ENCODE measurements at places on chromosomes 4 and X.

DNA sequence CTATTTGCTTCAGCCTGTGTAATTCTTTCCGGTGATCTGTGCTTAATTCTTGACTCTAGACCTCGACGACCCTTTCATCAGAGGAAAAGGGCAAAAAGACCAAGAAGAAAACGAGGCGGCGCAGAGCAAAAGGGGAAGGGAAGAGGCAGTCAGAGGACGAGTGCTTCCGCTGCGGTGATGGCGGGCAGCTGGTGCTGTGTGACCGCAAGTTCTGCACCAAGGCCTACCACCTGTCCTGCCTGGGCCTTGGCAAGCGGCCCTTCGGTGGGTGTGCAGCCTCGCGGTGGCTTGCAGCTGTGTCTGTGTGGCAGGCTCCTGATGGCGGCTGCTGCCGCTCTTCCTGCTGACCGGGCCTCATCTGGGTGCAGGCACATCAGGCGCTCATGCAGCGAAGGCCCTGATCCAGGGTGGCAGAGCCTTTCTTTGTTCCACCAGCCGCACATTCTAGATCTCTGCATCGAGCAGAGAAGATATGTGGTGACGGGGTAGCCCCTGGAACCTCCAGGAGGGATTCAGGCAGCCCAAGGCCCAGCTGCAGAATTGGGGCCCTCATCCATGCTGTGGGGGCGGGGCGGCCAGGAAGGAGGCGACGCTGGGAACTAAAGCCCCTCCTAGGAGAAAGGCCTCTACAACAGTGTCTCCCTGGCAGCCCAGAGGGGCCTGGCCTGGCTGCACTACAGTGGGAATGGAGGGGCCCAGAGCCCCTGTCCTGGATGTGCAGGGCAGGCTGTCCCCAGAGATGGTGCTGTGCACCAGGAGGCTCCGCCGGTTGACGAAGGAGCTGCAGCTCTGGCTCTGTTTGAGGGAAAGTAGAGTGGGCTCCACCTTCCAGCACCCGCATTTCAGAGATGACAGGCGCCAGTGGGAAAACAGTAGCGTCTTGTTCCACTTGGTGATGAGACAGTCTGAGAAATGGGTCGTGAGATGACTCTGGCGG lies 32.1 kb downstream of the NELFA start:
- DNase-seq = no peak

GRCh38 chr4:156999175-156999517 lies 27.5 kb upstream of the PDGFC start:
- no peak for DNase-seq

- DNase-seq = no peak
Measured at GRCh38 chrX:149003863-149004660, 501.0 kb downstream of the IDS start.

GRCh38 chr4:151887031-151887815 lies 126.4 kb upstream of the GATB start:
- peak; percentile 18 for DNase-seq

DNA sequence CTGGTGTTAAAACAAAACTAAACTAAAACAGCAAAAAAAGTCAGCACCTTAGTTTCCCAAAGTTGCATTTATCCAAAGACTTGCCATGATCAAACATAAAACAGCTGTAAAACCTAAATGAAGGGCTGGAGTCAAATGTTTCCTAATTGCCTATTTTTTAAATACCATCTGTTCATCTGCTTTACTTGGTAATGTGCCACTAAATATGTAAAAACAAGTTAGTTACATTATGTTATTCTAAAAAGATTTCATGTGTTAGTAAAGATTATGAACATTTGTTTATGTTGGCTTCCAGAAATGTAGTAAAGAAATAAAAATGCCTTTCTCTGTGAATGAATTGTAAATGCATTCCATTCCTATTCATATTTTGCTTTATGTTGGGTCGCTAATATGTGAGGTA lies 977.8 kb downstream of the FSTL5 start:
- no peak for DNase-seq

DNA sequence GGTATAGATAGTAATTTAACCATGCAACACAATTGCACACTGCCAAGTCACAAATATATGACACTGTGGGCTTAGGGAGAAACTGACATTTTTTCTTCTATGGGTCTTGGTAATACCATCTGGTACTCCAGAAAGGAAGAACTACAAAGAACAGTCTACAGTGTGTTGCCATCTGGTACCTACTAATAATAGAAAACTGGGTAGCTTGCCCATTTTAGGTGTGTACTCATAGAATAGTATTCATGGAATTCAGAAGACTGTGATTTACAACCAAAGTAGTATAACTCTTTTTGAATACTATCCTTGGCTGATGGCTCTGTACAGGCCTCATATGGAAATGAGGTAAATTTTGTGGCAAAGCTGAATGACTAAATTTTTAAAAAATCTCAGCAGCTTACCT lies 132.6 kb upstream of the RPS6KA6 start:
- no peak for DNase-seq

- no peak for DNase-seq
Measured at GRCh38 chr4:23006756-23007155, 314.0 kb downstream of the GBA3 start.

GRCh38 chrX:123088331-123088730 lies 95.7 kb upstream of the GRIA3 start:
- no peak for DNase-seq

DNA sequence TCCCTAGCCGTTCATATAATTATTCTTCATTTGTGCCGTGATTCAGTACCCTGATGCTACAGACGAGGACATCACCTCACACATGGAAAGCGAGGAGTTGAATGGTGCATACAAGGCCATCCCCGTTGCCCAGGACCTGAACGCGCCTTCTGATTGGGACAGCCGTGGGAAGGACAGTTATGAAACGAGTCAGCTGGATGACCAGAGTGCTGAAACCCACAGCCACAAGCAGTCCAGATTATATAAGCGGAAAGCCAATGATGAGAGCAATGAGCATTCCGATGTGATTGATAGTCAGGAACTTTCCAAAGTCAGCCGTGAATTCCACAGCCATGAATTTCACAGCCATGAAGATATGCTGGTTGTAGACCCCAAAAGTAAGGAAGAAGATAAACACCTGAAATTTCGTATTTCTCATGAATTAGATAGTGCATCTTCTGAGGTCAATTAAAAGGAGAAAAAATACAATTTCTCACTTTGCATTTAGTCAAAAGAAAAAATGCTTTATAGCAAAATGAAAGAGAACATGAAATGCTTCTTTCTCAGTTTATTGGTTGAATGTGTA lies 7.0 kb downstream of the SPP1 start:
- DNase-seq = no peak

GRCh38 chr4:74423104-74423503 lies 21.8 kb upstream of the AREG start:
- DNase-seq = no peak

DNA sequence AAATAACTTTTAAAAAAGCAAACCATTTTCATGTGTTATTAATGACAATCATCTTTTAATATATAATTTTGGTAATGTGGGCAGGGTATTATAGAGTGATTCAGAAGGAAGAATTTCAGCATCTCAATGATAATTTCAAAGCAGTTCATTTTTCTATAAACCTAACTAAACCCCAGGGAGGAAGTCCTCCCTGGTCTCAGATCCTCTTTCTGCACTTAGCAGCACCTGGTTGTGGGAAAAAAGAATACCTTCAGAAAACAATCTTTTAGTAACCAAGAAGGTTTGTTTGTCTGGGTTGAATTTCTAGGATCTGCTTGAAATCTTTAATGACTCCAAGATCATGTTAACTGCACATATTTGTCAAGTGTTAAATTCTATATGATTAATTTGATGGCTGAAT lies 29.9 kb downstream of the DKK2 start:
- DNase-seq = no peak

GRCh38 chrX:22037911-22038537 lies 5.9 kb downstream of the PHEX start:
- no peak for DNase-seq

- no peak for DNase-seq
Measured at GRCh38 chr4:174524242-174524641, 2.0 kb upstream of the HPGD start.

DNA sequence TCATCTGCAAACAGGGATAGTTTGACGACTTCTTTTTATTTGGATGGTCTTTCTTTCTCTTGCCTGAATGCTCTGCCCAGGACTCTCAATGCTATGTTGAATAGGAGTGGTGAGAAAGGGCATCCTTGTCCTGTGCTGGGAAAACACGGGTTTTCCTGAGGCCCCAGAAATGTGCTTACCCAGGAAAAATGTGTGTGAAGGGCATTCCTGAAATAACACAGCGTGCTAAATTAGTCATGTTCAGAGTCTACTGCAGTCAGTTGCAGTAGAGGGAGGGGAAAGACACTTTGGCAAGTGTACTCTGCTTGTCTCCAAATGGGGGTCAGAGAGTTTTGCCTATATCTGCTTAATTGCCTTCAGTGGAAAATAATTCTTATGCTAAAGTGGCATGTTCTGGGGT lies 153.9 kb downstream of the CCNG2 start:
- DNase-seq = no peak

- DNase-seq = peak; percentile 15
Measured at GRCh38 chrX:135384161-135384836, 37.4 kb upstream of the SMIM10L2A start.

- DNase-seq = no peak
Measured at GRCh38 chr4:42965326-42965725, 72.8 kb downstream of the GRXCR1 start.

DNA sequence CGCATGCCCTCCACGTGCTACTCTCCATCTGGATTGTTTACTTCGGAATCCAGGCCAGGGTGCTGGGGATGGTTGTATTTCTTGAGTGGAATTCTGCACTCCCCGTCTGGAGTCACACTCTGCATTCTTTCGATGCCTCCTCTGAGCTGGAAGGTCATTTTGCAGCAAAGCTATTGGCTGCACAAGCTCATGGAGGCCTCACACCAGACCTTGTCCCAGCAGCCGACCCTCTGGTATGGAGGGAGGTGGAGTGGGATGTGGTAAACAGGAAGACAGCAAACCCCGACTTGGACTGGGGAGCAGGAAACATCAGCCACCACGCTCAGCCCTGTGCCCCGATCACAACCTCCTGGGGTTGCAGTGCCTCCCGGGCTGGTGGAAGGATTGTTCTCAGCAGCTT lies 225.3 kb upstream of the LNX1 start:
- no peak for DNase-seq

GRCh38 chr4:20248155-20248558 lies 3.5 kb upstream of the SLIT2 start:
- peak; percentile 14 for DNase-seq

- DNase-seq = peak; percentile 86
Measured at GRCh38 chr4:176090115-176090514, 24.5 kb downstream of the WDR17 start.

GRCh38 chr4:121728798-121729226 lies 32.0 kb upstream of the ANXA5 start:
- no peak for DNase-seq

- DNase-seq = no peak
Measured at GRCh38 chrX:46327566-46328115, 217.6 kb downstream of the ZNF674 start.

GRCh38 chrX:69503228-69503781 lies 821 bp upstream of the NALF2 start:
- no peak for DNase-seq

- no peak for DNase-seq
Measured at GRCh38 chr4:81724925-81725329, 253.2 kb upstream of the RASGEF1B start.

- no peak for DNase-seq
Measured at GRCh38 chrX:6778544-6779503, 243.9 kb upstream of the VCX3A start.

- no peak for DNase-seq
Measured at GRCh38 chr4:154741922-154742850, 1.6 kb upstream of the LRAT start.

GRCh38 chr4:84239278-84239845 lies 259.7 kb downstream of the NKX6-1 start:
- no peak for DNase-seq

DNA sequence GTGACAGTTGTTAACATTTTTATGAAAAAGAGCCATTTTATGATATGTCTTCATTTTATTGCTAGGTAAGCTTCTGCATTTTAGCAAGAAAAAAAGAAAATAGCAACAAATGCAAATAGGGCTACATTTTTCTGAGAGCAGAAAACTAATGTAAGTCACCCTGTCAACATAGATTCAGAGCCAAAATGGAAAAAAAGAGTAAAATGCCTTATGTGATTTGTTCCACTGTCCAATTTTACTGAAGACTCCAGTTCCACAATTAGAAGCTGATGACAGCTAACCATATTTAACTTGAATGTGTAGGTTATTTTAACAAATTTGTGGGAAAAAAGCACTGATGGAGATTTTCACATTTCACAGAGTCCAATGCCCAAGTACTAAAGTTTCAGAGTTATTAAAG lies 772.3 kb downstream of the FAT4 start:
- no peak for DNase-seq

DNA sequence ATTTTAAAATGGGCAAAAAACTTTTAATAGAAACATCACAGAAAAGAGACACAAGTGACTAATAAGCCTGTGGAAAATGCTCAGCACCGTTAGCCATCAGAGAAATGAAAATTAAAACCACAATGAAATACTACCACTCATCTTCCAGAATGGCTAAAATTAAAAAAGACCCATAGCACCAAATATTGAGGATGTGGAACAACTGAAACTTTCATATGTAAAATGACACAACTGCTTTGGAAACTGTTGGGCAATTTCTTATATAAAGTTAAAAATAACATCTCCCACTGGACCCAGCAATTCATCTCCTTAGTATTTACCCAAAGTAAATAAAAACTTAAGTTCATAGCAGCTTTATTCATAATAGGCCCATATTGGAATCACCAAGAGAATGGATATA lies 94.2 kb downstream of the TENM3 start:
- no peak for DNase-seq

- no peak for DNase-seq
Measured at GRCh38 chrX:116194649-116195048, 24.1 kb downstream of the AGTR2 start.

- peak; percentile 42 for DNase-seq
Measured at GRCh38 chrX:75547783-75548182, 24.9 kb upstream of the ZDHHC15 start.

- no peak for DNase-seq
Measured at GRCh38 chr4:111494471-111494870, 650.8 kb upstream of the FAM241A start.

DNA sequence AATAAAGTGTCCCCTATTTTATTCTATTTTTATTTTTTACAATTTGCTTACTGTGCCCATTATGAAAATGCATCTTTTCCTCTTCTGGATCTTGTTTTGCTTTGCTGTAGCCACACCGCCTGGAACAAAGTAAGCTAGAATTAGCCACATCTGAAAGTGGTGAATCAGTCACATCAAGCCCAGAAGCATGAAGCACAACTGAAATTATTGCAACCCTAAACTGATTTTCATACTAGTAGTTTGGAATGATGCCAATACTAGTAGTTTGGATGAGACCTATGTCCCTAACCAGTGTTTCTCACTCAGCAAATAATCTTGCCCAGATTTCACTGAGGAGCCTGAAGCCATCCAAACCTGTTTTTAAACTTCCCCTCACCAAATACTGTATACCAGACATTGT lies 303.0 kb downstream of the EPHA5 start:
- no peak for DNase-seq

DNA sequence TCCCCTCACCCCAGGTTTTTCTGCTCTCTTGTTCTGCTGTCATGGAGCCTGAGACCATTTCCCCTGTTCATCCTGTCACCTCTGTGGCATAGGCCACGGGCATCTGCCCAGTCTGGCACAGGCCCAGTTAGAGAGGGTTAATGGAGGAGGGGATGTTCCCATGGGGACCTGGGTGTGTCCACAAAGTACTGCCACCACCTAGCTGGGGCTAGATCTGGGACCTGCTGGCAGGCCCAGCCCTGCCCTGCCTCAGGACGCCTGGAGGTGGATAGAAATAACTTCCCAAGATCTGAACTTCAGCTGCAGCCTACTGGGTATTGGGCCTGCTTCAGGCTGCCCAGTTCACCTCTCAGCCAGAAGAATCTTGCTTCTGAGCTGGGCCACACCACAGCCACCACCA lies 13.5 kb downstream of the EFNB1 start:
- DNase-seq = no peak

GRCh38 chr4:72886602-72887001 lies 182.9 kb downstream of the COX18 start:
- DNase-seq = no peak
